ENCODE measurements at places on chromosomes 12 and 14.

- DNase-seq, result peak; percentile 75
Measured at GRCh38 chr14:102774391-102775153, 2.7 kb upstream of the TRAF3 start.

DNA sequence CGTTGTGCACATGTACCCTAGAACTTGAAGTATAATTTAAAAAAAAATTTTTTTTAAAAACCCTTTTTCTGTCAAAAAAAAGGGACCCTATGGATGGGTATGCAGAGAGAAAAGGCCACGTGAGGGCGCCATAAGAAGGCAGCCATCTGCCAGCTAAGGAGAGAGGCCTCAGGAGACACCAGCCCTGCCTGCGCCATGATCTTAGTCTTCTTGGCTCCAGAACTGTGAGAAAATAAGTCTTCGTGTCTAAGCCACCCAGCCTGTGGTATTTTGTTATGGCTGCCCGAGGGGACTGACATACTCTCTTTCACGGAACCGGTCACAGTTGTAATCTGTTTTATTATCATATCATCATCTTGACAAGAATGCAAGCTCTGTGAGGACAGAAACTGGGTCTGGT lies 174.8 kb downstream of the EFCAB11 start:
- DNase-seq, result peak; percentile 29

- no peak for DNase-seq
Measured at GRCh38 chr12:108572166-108572790, 9.9 kb downstream of the ISCU start.

GRCh38 chr14:53621921-53622320 lies 334.7 kb downstream of the BMP4 start:
- DNase-seq, result peak; percentile 27

GRCh38 chr14:22573804-22574203 lies 15.2 kb downstream of the DAD1 start:
- DNase-seq, result no peak

DNA sequence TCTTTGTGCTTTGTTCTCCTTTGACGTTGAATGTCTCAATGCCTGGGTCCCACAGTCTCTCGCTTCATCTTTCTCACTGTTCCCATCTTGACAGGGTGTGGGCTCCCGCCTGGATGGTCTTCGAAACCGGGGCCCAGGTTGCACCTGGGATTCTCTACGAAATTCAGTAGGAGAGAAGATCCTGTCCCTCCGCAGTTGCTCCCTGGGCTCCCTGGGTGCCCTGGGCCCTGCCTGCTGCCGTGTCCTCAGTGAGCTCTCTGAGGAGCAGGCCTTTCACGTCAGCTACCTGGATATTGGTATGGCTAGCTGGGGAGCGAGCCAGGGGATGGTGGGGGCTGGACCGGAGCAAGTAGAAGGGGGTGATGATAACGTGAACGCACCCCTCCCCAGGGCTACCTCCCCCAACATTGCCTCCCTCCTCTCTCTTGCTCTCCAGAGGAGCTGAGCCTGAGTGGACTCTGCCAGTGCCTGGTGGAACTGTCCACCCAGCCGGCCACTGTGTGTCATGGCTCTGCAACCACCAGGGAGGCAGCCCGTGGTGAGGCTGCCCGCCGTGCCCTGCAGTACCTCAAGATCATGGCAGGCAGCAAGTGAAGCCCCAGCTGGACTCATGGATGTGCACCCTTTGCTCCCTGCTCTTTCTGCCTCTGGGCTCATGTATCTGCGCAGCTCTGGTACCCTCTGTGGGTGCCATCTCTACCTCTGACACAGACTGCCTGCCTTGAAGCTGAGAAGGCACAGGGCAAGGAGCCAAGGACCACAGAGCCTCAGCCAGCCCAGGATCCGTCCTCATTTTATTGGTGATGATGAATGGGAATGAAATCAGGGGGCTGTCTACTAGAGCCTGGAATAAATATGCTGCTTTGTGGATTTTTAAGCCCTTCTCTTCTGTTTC lies 1.5 kb downstream of the NPFF start:
- peak; percentile 45 for DNase-seq

- no peak for DNase-seq
Measured at GRCh38 chr12:98601924-98602323, 8.4 kb downstream of the SLC25A3 start.

GRCh38 chr12:83145325-83145840 lies 458.7 kb downstream of the TMTC2 start:
- no peak for DNase-seq

DNA sequence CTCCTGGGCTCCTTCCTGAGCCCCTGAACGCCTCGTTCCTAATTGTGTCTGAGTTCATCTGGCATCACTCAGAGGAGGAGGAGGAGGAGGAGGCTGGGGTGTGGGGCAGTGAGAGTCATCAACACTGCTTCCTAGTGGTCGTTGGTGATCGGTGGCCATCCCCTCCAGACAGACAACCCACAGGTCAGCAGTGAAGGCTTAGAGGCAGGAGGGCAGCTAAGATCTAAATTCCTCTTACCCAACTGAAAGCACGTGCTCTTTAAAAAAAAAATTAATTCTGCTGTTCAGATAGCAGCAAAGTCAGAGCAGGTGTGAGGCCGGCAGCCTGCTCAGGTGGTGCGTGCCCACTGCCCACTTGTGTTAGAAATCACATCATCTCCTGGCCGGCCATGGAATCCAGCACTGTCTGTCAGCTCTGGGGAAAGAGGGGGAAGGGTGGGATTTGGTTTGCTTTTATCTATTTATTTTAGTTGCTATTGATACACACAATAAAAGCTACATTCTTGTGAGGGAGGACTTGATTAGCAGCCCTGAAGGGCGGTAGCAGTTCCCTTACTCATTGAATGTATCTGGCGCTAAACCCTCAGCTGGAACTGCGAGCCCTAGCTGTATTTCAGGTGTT lies 46.6 kb downstream of the PPP2R5C start:
- DNase-seq, result no peak

GRCh38 chr14:105860615-105861580 lies 334.5 kb downstream of the TMEM121 start:
- no peak for DNase-seq

DNA sequence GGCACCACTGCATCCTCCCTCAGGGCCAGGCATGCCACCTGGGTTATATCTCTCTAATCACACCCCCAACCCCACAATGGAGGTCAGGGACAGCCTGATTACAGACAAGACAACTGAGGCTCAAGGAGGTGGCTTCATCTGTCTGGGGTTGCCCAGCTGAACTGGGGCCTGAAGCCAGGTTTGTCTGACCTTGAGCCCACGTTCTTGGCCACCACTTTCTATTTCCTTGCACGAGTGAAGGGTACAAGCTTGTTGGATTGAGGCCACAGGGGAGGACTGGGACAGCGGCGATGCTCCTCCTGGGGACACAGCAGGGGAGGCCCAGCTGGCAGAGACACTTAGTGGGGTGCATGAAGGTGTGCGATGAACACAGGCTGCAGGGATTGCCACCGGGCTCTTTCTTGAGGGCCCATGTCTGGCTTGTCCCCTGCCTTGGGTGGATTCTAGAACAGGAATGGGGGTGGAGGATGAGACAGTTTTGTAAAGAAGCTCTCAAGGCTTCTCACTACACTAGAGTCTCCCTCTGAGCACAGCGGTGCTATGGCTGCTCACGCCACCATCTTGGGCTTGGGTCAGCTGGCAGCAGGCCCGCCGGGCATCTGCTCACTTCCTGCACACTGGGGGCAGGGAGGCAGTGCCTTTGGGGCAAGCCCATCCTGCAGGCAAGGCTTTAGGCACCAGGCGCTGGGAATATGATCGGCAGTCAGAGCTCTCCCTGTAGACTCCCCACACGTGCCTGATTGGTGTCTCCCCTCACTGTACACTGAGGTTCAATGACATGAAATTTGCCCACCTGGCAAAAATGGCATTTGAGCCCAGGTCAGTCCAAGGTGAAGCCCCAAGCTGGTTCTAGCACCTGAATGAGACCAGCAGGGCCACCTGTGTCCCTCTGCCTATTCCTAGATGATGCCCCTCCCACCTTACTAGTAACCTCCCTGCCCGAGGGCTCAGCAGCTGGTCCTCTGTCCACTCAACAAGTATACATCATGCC lies 16.0 kb downstream of the RITA1 start:
- DNase-seq, result no peak

DNA sequence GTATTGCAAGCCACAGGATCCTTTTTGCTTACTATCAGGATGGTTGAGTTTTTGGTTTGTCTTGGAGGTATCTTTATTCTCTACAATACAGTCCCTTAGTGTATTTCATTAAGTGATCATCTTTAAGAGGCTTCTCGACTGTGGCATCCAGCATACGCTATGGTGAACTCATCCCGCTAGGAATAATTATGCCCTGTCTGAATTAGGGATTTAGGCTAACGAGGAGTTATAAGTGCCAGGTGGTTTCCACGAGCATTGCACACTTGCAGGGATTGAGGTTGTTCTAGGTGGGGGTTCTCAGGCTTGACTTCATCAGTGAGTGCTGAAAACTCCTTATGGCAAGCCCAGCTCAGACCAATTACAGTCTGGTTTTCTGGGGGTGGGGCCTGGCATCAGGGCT lies 37.2 kb upstream of the RBM19 start:
- DNase-seq, result no peak

GRCh38 chr14:74514471-74514941 lies 20.9 kb downstream of the ISCA2 start:
- DNase-seq, result peak; percentile 81

- no peak for DNase-seq
Measured at GRCh38 chr12:128783129-128783574, 40.6 kb downstream of the SLC15A4 start.

GRCh38 chr12:15757553-15758255 lies 31.5 kb downstream of the EPS8 start:
- peak; percentile 88 for DNase-seq
